ENCODE measurements at places on chromosomes 2 and 18.

DNA sequence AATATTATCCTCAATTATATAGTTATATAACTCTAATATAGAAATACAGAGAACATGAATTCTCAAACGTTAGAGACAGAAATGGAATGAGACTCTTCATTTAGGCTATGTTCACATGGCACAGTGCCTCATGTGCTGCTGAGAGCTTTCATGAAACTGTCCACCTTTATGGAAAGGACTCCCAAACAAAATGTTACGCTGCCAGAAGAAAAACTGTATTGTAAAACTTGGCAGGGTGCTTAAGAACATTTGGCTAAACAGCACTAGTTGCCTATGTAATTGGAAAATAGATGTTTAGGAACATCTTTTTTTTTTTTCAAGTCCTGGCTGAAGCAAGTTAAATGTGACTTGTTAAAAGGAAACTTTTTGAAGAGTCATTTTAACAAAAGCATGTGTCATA, 396.0 kb downstream of the ERBB4 start:
- no peak for DNase-seq

GRCh38 chr18:4293337-4293736, 161.8 kb downstream of the DLGAP1 start:
- no peak for DNase-seq

DNA sequence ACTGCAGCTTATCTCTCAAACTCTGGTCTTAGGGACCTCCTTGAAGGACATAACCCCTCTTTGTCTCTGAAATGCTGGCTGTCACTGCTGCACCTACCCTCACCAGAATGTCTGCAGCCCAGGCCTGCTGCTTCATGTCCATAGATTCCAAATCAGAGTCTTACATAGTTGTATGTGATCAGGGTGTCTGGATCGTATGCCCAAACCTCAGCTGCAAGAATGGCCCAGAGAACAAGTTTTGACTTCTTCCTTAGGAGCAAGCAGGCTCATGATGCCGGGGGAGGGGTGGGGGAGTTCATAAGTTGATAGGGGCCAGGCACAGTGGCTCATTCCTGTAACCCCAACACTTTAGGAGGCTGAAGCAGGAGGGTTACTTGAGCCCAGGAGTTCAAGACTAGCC, 55.8 kb upstream of the RMDN2 start:
- no peak for DNase-seq

- no peak for DNase-seq
These were observed 274.7 kb downstream of the RNF144A start for GRCh38 chr2:7191932-7192331.

GRCh38 chr2:173048897-173049661, 26.6 kb upstream of the MAP3K20 start:
- DNase-seq: no peak

DNA sequence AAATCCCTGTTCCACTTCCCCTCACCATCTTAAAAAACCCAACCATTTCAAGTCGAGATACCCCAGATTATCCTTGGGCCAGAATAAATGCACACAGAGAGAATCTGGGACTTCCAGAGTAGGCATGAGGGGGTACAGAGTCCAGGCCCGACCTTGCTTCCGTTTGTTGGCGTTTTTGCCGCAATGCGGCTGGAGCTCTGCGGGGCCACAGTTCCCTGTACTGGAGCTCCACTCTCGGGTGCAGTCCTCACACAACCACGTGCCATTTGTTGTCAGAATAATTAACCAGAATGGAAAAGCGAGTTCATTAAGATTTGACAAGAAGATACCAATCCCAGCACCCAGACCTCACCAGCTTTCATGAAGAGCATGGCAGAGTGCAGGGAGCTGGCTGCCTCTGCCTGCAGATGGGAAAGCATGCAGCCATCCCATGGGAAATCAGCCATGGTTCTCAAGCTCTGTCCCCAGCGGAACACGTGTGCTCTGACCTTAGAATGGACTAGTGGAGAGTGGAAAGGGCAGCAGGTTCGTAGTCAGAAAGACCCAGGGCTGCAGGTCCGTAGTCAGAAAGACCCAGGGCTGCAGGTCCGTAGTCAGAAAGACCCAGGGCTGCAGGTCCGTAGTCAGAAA, 472.8 kb downstream of the EIPR1 start:
- no peak for DNase-seq

GRCh38 chr2:154692927-154693326, 5.6 kb upstream of the KCNJ3 start:
- DNase-seq: no peak

DNA sequence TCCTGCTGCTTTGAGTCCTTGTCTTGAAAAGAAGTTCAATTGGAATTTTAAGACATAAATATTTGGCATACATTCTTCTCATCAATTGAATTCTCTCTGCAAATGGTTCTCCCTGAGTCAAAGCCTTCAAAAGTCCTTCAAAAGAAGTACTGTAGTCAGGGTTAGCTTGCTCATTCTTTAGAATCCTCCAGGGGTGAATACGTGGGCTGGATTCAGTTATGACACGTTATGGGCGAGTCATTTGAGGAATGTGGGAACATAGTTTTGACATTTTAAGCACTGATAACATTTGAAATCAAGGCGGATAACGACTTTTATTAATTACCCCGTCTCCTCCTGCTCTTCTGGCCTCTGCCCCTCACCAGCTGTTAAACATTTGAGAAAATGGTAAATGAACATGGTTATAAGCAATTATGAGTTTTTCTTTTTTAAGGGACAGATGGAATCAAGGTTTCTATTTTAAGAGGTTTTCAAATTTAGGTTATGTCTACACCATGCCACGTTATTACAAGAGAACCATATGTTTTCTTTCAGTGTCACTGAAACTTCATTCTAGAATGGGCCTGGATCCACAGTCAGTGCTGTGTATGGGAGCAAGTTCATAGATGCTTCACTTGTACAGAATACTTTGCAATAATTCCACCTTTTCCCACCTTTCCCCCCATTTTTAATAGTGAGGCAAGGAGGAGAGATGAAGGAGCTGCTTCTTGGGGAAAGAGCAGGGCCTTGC, 273.1 kb downstream of the TSN start:
- DNase-seq: no peak

GRCh38 chr18:74926051-74926450, 282.9 kb downstream of the PTGR3 start:
- DNase-seq: no peak

DNA sequence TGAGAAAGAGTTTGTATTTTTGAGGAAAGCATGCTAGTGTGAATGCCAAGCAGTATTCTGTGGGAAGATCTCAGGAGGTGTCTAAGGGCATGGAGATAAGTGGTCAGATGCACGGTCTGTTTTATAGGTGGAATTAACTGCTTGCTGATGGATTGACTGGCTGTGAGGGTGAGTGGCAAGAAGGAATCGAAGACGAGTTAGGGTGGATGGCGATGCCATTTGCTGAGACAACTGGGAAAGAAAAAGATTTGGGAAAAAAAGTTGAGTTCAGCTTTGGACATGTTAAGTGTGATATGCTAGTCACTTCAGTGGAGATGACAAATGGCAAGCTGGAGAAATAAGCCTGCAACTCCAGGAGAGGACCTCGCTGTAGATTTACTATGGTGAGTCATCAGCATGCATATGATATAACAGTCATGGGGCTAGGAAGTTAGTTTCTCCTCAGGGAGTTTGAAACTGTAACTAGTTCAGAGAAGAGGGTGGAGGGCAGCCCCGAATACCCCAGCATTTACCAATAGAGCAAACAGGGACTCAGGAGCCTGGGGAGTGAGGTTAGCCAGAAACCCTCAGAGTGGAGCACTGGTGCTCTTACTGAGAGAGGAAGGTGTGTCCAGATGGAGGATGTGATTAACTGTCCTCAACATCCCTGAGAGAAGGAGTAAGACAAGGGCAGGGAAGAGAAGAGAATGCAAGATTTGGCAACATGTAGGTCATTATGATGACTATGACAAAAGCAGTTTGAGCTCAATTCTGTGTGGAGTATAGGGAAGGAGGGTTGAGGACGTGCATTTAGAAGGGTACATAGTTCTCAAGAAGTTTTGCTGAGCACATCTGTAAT, 2.0 kb upstream of the HK2 start:
- DNase-seq: no peak

GRCh38 chr18:38572554-38573111, 1007.0 kb upstream of the CELF4 start:
- no peak for DNase-seq

GRCh38 chr2:82797469-82797868, 1661.6 kb downstream of the SUCLG1 start:
- no peak for DNase-seq

DNA sequence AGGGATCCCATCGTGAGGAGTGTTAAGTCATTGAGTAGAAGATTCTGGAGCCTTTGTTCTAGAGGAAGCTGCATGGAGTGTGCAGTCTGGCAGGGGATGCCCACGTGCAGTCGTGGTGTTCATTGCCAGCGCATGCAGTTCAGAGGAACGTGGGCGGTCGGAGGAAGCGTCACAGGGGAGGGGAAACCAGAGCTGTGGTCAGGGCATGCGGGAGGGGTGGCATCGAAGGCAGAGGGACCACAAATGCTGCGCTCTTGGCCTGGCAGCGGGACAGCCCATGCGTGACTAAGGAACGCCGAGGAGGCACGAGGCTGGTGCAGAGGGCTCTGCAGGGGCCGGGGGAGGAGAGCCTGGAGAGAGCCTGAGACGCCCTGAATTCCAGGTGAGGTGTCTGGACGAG, 141.1 kb downstream of the KLHL29 start:
- no peak for DNase-seq

DNA sequence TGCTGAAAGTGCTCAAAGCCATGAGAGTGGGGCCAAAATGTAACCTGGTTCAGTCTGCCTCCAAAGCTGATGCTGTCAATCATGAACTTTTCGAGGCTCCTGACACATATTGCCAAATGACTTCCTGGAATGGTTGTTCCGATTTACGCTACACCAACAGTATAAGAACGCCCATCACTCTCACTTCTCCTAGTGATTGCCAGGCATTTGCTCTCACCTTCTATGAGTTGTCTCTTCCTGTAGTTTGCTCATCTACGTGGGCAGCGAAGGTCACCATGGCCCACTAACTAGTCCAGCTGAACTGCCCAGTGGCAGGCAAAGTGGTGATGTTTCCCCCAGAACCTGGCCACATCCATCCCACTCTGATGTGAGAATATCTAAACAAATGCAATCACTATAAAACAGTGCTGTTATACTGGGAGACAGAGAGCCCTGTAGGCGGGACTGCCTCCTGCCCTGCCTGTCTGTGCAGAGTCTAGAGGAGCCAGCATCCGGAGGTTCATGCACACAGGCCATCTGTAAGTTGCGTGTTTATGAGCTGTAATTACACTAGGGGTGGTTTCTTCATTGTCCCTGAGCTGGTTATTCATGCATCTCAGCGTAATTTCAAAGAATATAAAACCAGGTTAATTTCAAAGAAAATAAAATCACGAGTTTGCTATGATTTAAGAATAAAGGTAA, 8.8 kb upstream of the CABLES1 start:
- DNase-seq: no peak

- no peak for DNase-seq
These were observed 46.2 kb downstream of the ARMC9 start for GRCh38 chr2:231244382-231245248.

- no peak for DNase-seq
These were observed 56.0 kb downstream of the HAUS1 start for GRCh38 chr18:46160050-46160798.

DNA sequence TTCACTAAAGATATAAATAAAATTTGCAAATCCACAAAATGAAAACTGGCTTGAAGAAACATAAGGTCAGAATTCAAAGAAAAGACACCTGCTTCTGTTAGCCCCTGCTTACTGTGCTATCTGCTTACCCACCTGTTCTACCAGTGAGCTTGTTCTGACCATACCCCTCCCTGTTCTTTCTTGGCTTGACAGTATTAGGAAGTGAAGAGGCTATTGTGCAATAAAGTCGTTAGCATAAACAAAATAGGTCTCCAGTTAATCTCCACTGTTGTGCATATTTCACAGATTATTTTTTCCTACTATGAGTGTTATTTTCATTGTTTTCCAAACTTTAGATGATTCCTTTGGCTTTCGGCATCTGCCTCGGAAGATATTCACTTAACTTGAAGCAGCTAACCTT, 322.1 kb downstream of the CCDC85A start:
- no peak for DNase-seq

DNA sequence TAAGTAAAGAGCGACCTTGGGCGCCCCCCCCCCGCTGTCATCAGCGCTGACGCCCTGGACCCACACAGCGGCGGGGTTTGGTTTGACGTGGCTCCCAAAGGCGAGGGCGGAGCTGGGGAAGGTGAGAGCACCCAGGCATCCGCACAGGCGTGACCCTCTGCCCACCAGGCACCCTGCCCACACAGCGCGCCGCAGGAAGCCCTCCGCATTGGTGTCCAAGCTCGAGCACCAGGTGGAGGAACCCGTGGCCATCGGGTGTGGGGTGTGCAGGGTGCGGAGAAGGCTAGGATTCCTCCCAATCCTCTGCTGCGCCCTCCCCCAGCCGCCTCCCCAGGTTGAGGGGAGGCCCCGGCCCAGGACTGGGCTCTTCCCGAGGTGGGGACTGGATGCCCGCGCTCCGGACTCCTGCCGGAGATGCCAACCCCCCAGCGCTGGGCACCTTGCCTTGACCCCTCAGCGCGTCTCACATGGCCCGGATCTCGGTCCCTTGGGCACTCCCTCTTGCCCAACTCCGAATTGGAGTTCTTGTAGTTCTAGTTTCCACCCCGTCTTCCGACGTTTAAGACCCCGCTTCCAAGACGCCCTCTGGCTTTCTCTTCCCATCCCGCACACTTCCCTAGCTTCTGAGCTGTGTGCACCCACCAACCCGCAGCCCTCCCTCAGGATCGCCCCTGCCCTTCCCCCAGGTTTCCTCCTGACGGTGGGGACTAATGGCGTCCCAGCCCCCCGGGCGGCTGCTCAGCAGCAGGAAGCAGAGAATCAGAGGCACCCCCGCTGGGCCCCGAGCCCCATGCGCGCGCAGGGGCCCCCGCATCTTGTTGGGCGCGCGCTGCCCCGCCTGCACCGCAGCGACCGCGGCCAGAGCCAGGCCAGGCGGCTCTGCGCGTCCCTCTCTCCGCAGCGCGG, 25.9 kb upstream of the RESP18 start:
- no peak for DNase-seq

DNA sequence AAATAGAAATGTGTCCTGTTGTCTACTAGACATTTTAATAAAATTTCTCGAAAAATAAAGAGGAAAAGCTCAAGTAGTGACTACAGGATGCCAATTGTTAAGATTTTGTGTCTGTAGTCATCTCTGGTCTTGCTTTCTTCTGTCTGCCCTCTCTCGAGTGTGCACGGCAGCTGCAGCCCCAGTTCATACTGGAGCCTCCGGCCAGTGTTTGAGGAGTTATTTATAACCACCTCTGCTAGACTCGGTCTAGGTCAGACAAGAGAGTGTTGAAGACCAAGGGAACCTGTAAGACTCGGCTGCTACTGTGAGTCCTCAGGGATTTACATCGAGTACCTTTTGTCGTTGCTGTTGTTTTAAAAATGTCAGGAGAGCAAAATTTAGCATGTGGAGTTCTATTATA, 810.1 kb upstream of the POU3F3 start:
- no peak for DNase-seq

- no peak for DNase-seq
These were observed 262.1 kb downstream of the LPIN1 start for GRCh38 chr2:12008425-12009061.

- no peak for DNase-seq
These were observed 30.3 kb downstream of the TFCP2L1 start for GRCh38 chr2:121254748-121255147.

DNA sequence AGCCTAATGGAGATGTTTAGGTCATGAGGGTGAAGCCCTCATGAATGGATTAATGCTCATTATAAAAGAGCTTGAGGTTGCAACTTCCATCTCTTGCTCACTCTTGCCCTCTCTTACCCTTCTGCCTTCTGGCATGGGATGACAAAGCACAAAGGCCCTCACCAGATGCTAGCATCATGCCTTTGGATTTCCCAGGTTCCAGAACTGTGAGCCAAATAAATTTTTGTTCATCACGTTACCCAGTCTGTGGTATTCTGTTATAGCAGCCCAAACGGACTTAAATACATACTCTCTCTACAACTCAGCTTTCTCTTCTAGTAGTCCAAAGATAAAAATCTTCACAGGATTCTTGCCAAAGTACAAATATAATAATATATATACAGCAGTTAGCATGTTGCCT, 75.8 kb downstream of the LNPK start:
- DNase-seq: no peak
